ENCODE measurements at places on chromosomes 11 and 22. TPM values are rescaled to one million over a fixed set of nuclear protein-coding genes. Genes with fewer than 3 reads are reported as not detected.

MMP7 gene
- total RNA-seq, result 23.8 TPM

DBX1 gene
- total RNA-seq, result not detected

CNGA4 gene
- total RNA-seq, result not detected

CYTH4 gene
- 44.8 TPM for total RNA-seq

KRTAP5-1 gene
- not detected for total RNA-seq

RTN4RL2 gene
- not detected for total RNA-seq

EMID1 gene
- 8.2 TPM for total RNA-seq

VPS11 gene
- 12.8 TPM for total RNA-seq

OR51A2 gene
- 0.96 TPM for total RNA-seq

C11orf16 gene
- 1.9 TPM for total RNA-seq

CCDC73 gene
- 4.1 TPM for total RNA-seq

VPREB1 gene
- 1.9 TPM for total RNA-seq

MS4A4A gene
- 11.6 TPM for total RNA-seq

DNAJB7 gene
- total RNA-seq, result 3.1 TPM

ACCS gene
- 12.5 TPM for total RNA-seq

GAB4 gene
- total RNA-seq, result 1.7 TPM

DRD2 gene
- 3.4 TPM for total RNA-seq

OR8A1 gene
- total RNA-seq, result 7.0 TPM

C22orf42 gene
- 0.96 TPM for total RNA-seq

MRPL49 gene
- 19.5 TPM for total RNA-seq

SHANK3 gene
- total RNA-seq, result 0.96 TPM

POTEH gene
- not detected for total RNA-seq

MTCH2 gene
- total RNA-seq, result 39.7 TPM

GP1BB gene
- 3.4 TPM for total RNA-seq

DMC1 gene
- total RNA-seq, result 4.6 TPM

SLC22A8 gene
- total RNA-seq, result 0.72 TPM

MYOD1 gene
- total RNA-seq, result not detected

ADAMTS8 gene
- 9.9 TPM for total RNA-seq

CRYBB3 gene
- total RNA-seq, result not detected

FAM180B gene
- not detected for total RNA-seq

PARVA gene
- total RNA-seq, result 55.9 TPM

CPT1B gene
- total RNA-seq, result not detected

DEUP1 gene
- 4.1 TPM for total RNA-seq

OR8G5 gene
- total RNA-seq, result not detected

HOATZ gene
- total RNA-seq, result 0.72 TPM

MOGAT2 gene
- total RNA-seq, result 1.9 TPM

IL18 gene
- total RNA-seq, result 16.9 TPM

CCDC157 gene
- total RNA-seq, result 1.7 TPM

FREY1 gene
- total RNA-seq, result not detected

NEFH gene
- 0.72 TPM for total RNA-seq
